IPS-NIHi11 (cell line): ENCODE measurements at places on chromosomes 2 and 18.

DNA sequence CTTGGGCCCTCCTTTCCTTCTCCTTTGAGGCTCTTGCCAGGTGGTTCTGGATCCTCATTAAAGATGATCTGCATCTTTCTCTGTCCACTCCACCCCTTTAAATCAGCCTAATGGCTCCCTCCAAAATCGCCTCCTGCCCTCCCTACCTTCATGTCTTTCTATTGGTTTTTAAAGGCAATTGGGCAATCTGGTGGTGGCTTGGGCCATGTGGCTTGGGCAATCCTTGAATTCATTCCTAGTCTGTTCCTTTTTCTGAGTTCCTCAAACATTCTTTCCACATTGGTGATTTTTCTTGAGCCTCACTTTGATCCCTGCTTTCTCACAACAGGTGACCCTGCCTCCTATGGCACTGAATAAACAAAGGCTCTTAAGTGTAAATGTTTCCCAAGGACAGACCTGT, 266.2 kb upstream of the REV1 start:
- no peak for DNase-seq

- DNase-seq: no peak
These were observed 766 bp downstream of the TMEM17 start for GRCh38 chr2:62505109-62505749.

DNA sequence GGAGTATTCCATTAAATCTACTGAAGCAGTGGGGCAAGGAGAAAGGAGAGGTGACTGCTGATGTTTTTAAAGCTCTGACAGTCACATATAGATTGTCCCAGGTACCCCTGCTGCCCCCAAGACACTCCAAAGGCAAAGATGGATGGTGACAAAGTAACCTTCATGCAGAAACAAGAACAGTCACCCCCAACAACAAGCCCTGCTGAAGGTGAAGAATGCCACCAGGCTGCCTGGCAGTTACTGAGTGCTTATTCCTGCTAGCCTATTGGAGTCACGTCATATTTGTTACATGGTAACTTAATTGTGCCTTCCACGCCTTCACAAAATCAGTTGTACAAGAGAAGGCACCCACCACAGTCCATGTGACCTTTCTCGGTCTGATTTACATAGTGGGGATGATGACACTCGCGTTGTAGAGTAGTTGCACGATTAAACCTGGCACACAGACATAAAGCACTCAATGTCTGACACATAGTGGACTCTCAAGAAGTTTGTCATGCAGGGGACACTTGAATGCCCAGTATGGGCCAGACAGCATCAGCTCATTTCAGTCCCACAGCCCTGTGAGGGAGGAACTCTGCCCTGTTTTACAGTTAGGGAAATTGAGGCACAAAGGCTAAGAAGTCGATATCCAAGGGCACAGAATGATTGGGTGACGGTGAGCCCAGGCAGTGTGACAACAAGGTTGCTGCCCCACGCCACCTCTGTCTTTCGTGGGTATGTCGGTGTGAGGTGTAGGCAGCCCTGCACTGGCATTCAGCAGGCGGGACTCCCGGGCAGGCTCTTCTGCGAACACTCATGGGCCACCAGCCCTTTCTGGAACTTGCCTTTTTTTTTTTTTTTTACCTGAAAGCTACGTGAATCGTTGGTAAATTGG, 62.7 kb downstream of the ZCCHC2 start:
- DNase-seq: no peak

GRCh38 chr18:9429662-9429993, 45.7 kb upstream of the RALBP1 start:
- DNase-seq: no peak

DNA sequence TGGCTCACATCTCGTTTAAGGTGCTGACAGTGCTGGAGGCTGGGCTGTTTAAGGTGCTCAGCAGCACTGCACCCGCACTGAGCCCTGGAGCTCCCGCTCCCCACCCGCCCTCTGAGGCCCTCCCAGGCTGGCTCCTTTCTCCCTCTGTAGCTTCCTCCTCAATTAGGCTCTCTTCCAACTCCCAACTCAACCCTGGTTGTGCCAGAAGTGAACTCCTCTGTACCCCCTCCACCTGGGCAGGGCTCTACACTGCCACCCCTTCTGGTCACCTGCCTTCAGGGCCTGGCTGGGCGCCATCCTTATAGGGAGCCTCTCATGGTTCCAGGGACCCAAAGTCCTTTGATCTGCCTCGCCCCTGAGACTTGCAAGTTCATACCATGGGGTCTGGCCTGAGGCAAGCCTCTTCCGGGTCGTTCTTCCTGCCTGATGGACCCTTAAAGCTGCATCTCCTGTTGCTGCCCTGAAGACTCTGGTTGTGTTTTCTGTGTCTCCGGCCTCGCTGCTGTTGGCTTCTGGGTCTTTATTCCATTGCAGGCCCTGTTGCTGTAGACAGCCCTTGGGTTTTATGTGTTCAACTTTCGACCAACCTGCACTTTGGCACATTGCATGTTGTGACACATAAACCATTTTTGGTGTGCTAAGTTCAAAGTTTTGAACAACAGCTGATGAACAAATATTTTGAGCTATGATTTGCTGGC, 199.6 kb downstream of the LDLRAD4 start:
- DNase-seq: no peak

- no peak for DNase-seq
These were observed 212.8 kb upstream of the LRRTM1 start for GRCh38 chr2:80517316-80517715.
